ENCODE measurements at places on chromosomes 12 and 14.

DNA sequence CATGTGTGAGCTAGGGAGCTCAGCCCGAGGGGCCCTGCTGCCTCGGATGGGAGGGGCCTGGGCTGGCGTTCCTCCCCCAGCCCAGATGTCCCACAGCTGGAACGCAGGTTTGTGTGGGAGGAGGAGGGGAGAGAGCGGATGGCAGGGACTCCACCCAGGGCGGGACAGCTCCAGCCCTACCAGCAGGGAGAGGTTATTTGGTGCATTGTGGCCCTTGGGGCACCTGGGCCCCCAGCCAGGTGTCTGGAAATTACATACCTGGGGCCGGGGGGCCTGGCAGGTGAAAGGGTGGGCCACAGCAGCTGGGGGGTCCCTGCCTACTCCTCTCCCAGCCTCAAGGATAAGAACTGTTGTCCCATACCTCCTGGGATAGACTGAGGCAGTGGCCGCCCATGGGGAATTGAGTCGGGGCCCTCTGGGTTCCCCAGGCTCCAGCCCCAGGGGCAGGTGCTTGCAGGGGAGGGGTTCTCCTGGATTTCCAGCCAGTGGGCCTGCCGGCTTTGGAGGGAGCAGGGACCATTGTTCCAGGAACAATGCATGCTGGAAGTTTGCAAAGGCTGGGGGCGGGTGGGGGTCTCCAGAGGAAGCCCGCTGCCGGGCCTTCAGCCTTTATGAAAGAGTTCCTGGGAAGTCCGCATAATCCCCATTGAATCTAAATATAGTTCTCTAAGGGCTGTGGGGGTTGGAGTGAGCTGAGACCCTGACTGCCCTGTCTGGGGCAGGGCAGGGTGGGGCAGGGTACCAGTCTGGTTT, 1.2 kb downstream of the KIF26A start:
- DNase-seq: no peak

DNA sequence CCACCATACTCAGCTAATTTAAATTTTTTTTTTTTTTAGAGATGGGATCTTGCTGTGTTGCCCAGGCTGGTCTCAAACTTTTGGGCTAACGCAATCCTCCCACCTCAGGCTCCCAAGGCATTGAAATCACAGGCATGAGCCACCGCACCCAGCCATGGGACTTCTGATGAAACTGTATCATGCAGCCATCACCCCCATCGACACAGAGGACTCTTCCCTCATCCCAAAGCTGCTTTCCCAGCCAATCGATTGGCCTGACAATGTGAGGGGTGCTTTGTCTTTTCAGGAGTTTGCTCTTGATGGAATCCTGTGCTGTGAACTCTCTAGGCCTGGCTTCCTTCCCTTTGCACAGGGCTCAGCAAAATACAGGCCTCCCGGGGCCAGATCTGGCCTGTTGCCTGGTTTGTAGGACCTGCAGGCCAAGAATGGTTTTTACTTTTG, 59.6 kb upstream of the NCOR2 start:
- DNase-seq: no peak

- DNase-seq: no peak
Measured at GRCh38 chr14:61388976-61389576, 67.7 kb downstream of the PRKCH start.

DNA sequence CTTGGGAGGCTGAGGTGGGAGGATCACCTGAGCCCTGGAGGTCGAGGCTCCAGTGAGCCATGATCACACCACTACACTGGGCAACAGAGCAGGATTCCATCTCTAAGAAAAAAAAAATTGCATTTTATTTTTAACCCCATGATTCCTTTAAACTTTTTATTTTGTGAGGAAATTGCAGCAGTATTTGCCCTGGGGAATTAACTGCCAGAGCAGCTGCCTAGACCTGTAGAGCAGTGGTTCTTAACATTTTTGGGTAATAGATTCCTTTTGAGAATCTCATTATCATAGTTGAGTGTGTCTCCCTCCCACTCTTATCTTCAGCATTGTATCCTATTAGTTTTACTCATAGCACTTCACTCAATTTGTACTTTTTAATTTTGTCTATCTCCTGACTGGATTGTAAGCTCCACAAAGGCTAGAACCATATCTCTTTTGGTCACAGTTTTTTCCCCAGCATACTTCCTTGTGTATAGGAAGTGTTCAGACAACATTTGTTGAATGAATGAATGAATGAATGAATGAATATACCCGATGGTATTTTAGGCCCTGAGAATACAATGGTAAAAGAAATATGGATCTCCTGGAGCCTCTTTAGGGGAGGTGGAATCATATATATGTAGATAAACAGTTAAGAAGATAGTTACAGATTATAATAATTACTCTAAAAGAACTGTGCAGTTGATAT, 40.6 kb downstream of the BRMS1L start:
- no peak for DNase-seq

GRCh38 chr14:37230551-37231194, 32.9 kb downstream of the MIPOL1 start:
- DNase-seq: peak; percentile 25

GRCh38 chr14:59337141-59337611, 128.0 kb downstream of the GPR135 start:
- DNase-seq: peak; percentile 31

GRCh38 chr14:105865904-105866840, 339.8 kb downstream of the TMEM121 start:
- no peak for DNase-seq

- DNase-seq: no peak
Measured at GRCh38 chr12:108043750-108044533, 85.1 kb upstream of the WSCD2 start.

- DNase-seq: no peak
Measured at GRCh38 chr12:20798554-20798953, 12.0 kb upstream of the SLCO1B3 start.

DNA sequence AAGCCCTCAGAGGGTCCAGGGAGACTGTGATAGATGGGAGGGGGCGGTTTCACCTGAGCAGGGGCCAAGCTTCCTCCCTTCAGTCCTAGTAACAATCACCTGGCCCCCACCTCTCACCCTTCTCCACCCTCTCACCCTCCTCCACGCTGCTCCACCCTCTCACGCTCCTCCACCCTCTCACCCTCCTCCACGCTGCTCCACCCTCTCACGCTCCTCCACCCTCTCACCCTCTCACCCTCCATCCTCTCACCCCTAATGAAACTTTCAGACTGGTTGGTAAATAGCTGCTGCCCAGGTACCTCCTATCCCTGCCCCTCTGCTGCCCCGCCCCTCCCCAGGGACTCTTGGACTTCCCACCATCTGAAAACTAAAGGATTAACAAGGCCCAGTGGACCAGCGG, 34.2 kb downstream of the NGB start:
- no peak for DNase-seq

GRCh38 chr14:42110167-42110566, 503.5 kb downstream of the LRFN5 start:
- DNase-seq: peak; percentile 15

DNA sequence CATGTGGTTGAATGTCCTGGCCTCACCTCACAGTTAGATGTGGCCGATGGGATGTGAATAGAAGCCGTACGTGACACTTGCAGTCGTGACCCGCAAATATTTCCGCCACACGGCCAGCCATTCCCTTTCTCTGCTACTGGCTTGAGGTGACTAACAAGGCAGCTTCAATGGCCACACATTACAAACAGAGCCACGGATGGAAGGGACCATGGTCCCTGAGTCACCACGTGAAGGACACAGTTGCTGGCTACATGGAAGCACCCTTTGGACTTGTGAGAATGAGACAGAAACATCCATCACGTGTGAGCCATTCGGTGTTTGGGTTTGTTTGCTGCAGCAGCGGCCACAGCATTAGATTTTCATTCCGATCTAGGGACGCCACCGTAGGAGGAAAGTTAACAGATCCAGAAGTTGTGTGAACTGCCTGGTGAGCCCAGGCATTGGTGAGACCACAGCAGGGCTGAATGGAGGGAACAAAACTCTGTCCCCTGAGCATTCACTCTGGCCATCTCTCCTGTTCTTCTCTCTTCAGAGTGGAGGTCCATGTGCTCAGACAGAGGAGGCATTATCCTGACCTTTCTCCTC, 33.5 kb upstream of the ADGRD1 start:
- DNase-seq: no peak

DNA sequence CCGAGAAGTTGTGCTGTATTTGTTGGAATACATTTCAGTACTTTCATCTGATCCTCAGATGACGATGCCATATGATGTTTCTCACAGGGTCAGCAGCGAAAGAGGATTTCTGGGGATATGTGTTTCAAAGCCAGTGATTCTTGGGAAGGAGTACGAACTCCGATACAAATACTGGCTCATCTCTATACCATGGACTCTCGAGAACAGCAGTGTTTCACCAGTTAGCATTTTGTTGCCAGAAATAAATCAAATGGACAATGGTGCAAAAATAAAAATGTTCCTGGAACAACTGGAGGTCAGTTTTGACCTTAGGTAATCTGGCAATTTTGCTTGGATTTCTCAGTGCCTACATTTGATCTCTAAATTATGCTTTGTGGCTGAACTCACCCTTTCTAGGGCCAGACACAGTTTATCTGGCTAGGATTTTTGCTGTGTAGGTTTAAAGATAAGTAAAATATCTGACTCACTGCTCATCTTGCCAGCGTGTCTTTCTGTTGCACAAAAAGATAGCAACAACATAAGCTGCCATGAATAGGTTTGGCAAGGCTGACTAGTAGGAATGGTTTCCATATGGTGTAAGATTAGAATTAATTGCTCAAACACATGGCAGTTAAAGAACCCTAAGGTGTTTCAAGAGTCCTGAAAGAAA, 11.0 kb upstream of the MGP start:
- peak; percentile 35 for DNase-seq

DNA sequence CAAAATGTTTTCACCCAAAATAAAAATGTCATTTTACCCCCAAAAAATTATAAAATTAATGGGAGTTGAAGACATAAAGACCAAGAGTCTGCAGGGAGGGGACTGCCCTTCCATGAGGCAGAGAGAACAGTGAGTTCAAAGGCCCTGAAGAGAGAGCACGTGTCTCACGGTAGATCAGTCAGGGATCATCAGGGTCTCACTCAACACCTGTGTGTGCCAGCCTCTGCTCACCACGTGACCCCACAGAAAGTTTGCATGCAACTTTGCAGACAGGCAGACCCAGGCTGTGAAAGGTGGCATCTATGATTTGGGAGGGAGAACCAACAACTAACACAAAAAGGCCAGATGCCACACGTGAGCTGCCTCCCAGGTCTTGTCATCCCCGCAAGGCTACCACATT, 33.1 kb downstream of the CLMN start:
- DNase-seq: no peak

- DNase-seq: no peak
Measured at GRCh38 chr14:94123296-94123695, 6.1 kb downstream of the IFI27L2 start.

DNA sequence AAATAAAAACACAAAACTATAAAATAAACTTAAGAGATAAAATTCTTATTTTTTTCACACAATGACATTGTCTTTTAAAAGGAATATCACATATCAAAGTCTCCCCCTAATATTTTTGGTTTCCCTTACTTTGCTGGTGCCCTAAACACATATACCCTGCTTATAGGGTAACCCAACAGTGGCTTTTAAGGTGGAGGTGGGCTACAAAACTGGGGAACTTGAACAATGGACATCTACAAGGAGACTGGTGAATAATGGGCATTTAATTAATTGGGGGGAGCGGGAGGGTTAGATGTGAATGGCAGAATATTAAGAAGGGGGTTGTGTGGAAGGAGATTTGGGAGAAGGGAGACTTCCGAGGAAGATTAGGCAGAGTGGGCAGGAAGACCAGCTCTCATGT, 9.6 kb downstream of the B4GALNT1 start:
- no peak for DNase-seq

DNA sequence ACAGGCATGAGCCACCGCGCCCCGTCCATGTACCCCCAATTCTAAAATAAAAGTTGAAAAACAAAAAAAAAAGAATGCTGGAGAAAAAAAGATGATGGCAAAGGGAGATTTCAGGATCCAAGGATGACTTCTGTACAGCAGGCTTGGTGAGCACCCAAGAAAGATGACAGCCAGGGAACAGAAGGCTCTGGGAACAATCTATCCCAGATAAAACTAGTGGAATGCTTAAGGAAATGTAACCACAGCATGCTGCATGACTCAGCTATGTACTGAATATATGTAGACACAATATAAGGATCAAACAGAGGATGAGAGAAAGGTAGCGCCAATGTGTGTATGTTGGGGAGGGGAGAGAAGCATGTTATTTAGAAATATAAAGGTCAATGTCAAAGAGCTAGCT, 123.7 kb upstream of the TMTC1 start:
- no peak for DNase-seq

GRCh38 chr14:61460718-61461611, 139.6 kb downstream of the PRKCH start:
- DNase-seq: no peak

DNA sequence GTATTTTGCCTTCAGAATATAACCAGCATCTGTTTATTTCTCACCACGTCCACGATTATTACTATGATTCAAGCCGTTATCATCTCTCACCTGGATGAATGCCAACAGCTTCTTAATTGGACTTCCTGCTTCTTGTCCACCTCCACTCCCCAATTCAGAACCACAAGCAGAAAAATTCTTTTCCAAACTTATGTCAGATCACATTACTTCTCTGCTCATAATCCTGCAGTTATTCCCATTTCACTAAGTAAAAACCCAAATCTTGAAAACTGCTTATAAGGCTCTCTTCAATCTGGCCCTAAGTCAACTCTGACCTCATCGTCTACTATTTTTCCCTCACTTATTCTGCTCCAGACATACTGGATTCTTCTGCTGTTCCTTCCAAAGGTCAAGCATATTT, 2.0 kb downstream of the CRY1 start:
- DNase-seq: peak; percentile 35

- DNase-seq: no peak
Measured at GRCh38 chr12:2083008-2083407, 30.2 kb downstream of the CACNA1C start.

DNA sequence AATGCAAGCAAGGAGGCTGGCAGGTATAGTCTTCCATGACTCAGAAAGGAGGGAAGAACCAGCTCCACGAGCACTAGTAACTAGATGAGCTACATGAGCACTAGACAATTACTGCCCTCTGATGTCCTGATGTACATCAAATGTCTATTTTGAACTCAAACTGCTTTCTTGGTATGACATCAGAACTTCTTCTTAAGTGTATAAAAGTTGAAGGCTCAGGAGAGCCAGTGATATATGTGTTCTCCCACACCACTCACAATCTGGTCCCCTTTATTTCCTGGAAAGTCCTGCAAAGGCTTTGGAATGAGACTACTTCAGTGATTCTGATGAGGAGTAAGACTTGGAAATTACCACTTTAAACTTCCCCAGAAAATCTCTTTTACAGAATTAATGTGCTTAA, 18.5 kb upstream of the DHRS7 start:
- no peak for DNase-seq

GRCh38 chr14:103444837-103445524, 59.8 kb downstream of the MARK3 start:
- DNase-seq: no peak

- DNase-seq: peak; percentile 54
Measured at GRCh38 chr12:70576341-70577282, 60.6 kb downstream of the PTPRB start.
